ENCODE measurements at places on chromosomes 16 and 17. TPM values are rescaled to one million over a fixed set of nuclear protein-coding genes. Genes with fewer than 3 reads are reported as not detected.
A peak's percentile ranks its signal among the peaks of the same experiment; 100 is the strongest.

GRCh38 chr16:2854700-2855309, 3.2 kb downstream of the PRSS22 start:
- DNase-seq, result no peak

The NPIPB2 gene
- total RNA-seq, result 4.3 TPM

DNA sequence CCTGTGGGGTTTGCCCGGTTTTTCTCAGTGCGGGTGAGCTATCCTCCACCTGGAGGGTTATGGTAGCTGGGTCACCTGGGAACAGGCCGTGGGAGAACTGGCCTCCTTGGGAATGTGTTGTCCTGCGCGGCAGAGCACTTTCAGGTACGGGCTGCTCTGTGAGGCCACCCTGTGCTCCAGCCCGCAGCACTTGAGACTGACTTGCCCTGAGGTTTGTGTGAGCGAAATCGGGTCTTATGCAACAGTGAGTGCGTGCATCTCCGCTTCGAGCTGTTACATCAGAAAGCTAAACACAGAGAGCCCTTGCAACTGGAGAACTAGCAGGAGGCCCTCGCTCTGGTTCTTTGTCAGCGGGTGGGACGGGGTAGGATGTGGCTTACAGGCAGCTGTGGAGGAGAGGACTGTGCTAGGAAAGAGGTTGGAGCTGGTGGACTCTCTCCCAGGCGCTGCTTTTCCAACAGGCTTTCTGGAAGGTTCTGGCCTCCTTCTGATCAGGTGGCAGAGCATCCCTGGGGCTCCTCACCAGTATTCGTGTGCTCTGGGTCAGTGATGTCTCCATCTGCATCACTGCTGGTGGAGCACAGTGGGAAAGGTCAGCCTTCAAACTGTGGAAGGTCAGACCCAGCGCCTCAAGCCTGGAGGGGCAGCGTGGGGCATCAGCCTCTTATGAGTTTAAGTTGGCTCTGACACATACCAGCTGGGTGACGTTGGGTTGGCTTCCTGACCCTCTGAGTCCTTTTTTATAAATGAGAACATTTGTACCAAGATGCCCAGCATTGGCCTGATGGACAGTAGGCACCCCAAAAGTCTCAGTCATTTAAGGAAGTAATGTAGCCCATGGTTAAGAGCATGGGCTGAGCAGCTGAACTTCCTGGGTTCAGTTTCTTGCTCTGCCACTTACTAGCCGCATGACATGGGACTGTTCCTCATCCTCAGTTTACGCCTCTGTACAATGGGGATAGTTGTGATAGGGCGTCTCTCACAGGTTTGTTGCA, 76.3 kb downstream of the KSR1 start:
- no peak for DNase-seq

- no peak for DNase-seq
Measured at GRCh38 chr17:66485309-66485947, 183.0 kb downstream of the PRKCA start.

GRCh38 chr17:73255671-73256181, 6.0 kb downstream of the CPSF4L start:
- peak; percentile 88 for DNase-seq

DNA sequence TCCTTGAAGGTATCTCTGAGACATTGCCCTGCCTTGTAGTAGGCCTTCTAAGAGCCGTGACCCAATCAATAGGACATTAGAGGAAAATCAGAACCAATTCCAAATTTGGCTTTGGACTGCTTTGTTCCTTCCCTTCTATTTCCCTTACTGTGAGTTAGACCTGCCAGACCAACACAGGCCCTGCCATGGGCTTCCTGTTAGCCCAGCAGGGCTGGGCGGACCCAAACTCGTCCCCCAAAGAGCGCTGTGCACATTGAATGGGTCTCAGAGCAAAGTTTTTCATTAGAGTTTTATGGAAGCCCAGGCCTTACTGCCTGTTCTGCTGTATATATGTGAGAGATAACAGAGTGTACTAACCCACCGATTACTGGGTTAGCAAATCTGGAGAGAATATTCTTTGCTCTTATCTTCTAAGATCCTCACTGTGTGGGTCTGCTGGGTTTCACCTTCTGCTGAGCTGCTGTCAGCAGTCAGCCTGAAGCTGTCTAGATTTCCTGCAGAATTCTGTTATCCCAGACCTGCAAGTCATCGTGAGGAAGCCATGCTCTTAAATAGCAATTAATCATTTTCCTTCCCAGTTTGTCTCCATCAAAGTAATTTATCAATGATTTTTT, 5.7 kb downstream of the ARHGAP44 start:
- no peak for DNase-seq

- no peak for DNase-seq
Measured at GRCh38 chr17:60351012-60351695, 40.8 kb downstream of the USP32 start.

- no peak for DNase-seq
Measured at GRCh38 chr16:81758376-81758775, 20.7 kb upstream of the PLCG2 start.

The STAC2 gene
- total RNA-seq, result 14.6 TPM

DNA sequence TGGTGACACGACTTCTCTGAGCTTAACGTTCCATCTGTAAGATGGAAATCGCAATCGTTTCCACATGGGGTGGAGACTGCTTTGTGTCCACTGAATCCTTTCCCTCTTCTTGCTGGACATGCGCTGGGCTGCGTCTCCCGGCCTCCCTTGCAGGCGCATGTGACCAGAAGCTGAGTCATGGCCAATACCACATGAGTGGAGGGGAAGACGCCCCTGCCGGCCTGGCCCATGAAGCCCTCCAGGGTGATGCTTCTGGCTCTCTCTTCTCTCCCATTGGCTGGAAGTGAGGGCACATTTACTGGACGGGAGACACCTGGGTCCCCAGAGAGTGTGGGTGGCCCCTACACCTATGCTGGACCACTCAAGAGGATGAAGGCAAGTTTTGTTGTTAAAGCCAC, 71.1 kb downstream of the DYNLRB2 start:
- no peak for DNase-seq

- no peak for DNase-seq
Measured at GRCh38 chr16:48596326-48596725, 13.7 kb downstream of the N4BP1 start.

DNA sequence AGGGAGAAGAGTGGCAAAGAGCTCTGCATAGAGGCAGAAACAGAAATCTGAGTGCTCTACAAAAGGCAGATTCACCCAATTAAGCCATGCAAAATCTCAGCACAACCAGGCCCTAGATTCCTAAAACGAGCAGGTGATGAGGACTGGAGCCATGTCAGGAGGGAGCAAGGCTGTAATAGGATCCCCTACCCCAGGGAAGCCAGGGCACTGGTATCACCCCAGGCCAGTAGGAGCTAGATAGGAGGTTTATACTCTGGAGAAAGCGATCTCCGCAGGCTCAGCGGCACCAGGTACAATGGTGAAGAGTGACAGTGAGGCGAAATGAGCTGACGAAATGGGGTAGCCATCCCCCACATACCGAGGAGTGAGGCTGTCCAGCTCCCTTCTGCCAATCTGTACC, 171.5 kb downstream of the PARN start:
- DNase-seq, result no peak

The STX8 gene
- total RNA-seq, result 44.1 TPM

The ALOX15 gene
- total RNA-seq, result 0.68 TPM

GRCh38 chr16:57299009-57299718, 14.7 kb upstream of the PLLP start:
- DNase-seq, result peak; percentile 93

The FZD2 gene
- total RNA-seq, result 1.8 TPM

The TBC1D3I gene
- total RNA-seq, result 1.5 TPM

Data from lower leg skin (tissue), 4 donors.